Stimulated activated CD4-positive, alpha-beta T cell treated with anti-CD3 and anti-CD28 coated beads, Interleukin-1b, Interleukin-23, amount 100 ng/mL, for 4 hours (primary cell): ENCODE measurements at places on chromosomes 1 and 21.

DNA sequence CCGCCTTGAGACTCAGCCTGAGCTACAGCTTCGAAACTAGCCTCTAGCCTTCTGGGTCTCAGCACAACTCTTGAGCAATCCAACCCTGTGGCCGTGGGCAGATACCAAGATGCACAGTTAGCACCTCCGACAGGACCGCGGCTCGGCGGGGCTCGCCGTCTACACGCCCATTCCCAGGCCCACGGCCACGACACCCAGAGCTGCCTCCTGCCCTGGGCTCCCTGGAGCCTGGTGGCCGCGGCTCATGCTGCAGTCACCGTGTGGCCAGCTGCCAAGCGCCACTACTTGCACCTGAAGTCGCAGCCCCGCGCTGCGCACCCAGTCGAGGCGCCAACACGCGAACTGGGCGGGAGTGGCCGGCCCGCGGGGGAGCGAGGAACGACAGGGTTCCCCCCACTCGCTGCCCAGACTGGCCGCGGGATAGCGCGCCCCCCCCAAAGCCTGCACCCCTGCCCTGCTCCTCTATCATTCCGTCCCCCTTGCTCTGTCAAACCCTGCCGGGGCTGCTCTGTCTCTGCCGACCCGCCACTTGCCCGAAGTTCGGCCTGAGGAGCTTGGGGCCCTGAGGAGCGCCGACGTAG, 729 bp upstream of the CDCA8 start:
- DNase-seq, result no peak

GRCh38 chr1:238487931-238488330, 597.2 kb upstream of the ZP4 start:
- no peak for DNase-seq

- no peak for DNase-seq
These were observed 19.6 kb downstream of the SKI start for GRCh38 chr1:2247760-2248126.

DNA sequence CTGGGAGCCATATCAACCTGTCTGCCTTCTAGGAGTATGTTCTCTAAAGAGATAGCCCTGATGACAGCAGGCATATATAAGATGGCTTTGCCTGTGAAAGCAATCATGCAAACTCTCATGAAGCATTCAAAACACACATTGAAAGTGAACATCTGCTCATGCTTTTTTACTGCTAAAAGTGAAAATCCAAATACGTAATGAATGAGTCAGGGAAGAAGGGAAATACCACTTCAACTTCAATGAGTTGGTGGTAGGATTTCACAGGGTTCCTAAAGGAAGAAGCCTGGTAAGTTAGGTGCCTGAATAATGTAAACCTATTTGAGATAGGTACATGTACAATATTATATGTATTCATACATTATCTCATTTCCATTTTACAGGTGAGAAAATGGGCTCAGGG, 50.5 kb upstream of the SLFNL1 start:
- DNase-seq, result no peak

- DNase-seq, result no peak
These were observed 5.2 kb upstream of the VSIG8 start for GRCh38 chr1:159867664-159868026.

- DNase-seq, result no peak
These were observed 2.1 kb downstream of the PTGER3 start for GRCh38 chr1:71045463-71046028.

GRCh38 chr1:52436817-52437216, 32.4 kb downstream of the PRPF38A start:
- no peak for DNase-seq

DNA sequence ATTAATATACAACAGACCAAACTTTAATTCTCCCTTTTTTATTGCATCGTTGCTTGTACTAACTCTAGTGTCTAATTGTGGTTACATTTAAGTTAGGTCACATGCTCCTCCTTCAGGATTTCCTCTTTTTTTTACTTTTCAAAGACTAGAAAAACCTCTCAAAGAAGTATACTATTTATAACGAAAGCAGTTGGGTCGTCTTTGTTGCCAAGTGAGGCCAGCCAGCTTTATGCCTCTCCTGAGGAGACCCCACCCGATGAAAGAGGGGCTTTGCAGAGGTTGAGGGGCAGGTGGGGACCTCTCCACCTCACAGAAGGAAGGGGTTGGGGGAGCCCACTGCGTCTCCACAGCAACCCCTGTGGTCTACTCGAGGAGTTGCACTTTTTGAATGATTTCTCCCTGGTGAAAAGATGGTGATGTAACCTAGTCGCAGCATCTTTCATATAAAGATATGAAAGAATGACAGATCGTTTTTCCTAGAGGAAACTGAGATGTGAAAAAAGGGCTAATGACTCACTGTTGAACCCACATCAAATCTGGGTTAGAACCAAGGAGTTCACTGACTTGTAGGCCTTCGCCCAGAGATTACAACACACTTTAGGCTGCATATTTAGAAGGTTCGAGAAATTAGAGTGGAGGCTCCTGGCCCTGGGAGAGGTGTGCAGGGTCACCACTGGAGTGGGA, 6.4 kb downstream of the TGFB2 start:
- no peak for DNase-seq

GRCh38 chr1:87449348-87449963, 120.8 kb downstream of the LMO4 start:
- no peak for DNase-seq

GRCh38 chr1:119506941-119507340, at the start of gene HSD3B1:
HSD3B1 (plus strand) TSS chr1:119507210; CDS start chr1:119507477, 267 bp downstream.
- DNase-seq, result no peak

GRCh38 chr1:28354121-28354520, 15.4 kb upstream of the PHACTR4 start:
- no peak for DNase-seq

- DNase-seq, result no peak
These were observed 43.2 kb upstream of the ACTRT2 start for GRCh38 chr1:2977886-2978611.

GRCh38 chr1:107135463-107135862, 5.4 kb upstream of the NTNG1 start:
- DNase-seq, result no peak

- DNase-seq, result no peak
These were observed 7.4 kb downstream of the CD48 start for GRCh38 chr1:160704250-160704649.

DNA sequence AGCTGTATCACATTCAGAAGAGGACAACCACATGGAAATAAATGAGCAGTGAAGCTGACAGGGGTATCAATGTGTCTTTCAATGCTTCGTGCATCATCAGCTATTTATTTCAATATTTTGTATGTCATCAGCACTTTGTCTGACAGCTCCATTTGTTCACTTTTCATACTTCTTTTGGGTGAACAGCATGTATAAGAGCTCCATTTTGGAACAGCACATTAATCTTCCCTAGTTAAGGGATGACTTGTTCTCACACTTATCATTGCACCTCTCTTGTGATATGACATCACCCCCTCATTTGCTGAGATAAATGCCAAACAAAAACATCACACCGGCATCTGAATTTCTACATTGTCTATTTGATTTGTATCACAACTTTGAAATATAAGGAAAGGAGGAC, 190.6 kb upstream of the SAMSN1 start:
- no peak for DNase-seq

GRCh38 chr1:204254031-204254661, 40.4 kb upstream of the GOLT1A start:
- DNase-seq, result no peak

DNA sequence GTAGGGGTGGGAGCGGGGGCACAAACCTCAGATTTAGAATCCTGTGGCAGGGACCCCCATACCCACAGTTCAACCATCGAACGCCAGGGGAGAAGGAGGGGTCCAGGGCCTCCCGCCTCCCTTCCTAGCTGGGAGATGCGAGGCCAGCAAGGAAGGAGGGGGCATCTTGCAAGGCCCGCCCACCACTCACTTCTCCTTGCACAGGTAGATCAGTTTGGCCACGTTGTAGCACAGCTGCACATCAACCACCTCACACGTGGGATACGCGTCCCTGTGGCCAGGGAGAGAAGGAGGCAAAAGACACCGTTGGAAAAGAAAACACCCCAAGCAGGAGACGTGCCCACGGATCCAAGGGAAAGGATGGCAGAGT, 19.6 kb downstream of the TMEM63A start:
- no peak for DNase-seq

DNA sequence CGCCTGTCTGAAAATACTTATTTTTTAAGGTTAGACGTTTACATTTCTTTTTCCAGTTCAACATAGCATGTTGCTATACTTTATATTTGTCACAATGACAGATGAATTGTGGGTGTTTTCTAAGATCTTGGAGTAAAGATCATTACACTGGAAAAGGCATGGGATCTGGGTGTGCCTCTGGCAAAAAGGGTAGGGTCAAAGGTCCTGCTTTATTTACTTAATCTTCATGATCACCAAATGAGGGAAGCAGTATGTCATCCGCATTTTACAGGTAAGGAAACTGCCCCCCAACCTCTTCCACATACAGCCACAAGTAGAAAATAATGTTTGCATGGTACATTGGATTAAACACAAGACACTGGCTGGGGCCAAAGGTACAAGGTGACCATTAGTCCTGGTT, 12.5 kb upstream of the SMPDL3B start:
- DNase-seq, result no peak

DNA sequence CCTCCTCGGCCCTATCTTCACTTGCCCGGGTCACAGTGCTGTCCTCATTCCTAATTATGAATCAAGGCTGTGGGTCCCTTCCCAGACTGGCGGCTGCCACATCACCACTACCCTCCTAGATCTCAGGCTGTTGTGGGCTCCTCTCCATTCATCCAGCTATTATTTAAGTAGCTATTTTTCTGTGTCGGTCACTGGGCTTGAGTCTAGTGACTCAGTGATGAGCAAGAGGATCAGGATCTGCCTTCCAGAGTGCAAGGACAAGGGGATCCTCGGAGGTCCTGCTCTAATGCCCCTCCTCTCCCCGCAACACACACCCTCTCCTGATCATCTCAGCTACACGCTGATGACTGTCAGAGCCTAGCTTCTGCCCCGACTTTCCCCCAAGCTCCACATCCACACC, 34.1 kb downstream of the CDCP2 start:
- no peak for DNase-seq

- DNase-seq, result no peak
These were observed 23.0 kb downstream of the KNCN start for GRCh38 chr1:46528297-46528955.

GRCh38 chr21:32338209-32338921, 39.7 kb downstream of the MRAP start:
- no peak for DNase-seq

DNA sequence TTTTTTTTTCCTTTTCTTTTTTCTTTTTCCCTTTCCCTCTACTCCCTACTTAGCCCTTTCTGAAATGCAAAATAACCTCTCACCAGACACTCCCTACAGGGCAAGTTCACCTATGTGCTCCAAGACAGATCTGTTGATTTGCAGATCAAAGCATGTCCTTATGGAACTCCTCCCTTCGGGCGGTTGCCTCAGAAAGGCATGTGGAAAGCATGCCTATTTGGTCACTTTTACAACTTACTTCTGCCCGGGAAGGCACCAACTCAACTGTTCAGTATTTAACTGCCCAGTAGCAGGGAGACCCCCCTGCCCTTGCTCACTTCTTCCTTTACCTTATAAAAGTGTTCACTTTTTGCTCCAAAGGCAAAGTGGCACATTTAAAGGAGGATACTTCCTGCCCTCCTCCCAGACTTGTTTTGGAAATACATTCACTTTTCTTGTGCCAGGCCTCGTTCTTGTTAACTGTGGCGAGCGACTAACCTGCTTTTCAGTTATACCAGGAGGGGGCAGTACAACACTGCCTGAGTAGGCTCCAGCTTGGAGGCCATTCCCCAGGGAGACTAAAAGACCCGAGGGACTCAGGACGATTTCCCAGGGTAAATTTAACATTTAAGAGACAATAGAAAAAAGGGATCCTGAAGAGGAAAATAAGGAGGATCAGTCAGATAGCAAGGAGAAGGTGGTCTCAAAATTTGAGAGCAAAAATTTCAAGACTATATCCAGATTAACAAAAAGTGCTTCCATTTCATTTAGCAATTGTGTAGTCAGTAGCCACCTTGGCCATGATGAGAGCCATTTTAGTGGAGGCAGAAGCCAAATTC, 12.3 kb upstream of the SLAMF7 start:
- DNase-seq, result peak; percentile 53

DNA sequence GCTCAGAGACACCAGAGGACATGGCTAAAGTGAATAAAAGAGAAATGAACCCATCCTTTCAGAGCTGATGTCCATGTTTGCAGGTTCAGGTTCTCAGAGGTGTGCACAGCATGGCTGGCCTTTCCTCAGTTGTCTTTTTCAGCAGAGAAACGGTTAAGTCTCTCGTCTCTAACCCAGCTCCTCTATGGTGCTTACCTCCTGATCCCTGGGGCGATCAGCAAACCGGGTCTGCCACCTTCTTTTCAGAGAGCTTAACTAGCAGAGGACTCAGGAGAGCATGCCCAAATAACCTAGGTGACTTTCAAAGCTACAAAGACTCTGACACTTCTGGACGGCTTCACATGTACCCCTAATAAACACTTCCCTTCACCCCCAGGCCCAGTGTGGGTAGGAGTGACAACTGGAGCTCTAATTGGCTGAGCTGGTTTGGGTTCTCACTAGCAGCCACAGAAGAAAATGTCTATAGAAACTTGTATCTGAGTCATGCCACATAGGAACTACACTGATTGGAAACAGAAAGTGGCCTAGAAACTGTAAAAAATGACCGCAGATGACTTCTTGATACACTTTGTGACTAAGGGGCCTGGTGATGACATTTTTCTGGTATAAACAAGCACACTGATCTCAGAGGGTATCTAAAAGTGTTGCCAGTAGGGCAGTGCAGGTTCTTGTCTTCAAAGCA, at the start of gene AIM2:
AIM2 (minus strand) TSS at position 329 of the 682 bp plus-strand sequence. CDS start 3,267 bp downstream, outside the sequence.
- DNase-seq, result peak; percentile 41

DNA sequence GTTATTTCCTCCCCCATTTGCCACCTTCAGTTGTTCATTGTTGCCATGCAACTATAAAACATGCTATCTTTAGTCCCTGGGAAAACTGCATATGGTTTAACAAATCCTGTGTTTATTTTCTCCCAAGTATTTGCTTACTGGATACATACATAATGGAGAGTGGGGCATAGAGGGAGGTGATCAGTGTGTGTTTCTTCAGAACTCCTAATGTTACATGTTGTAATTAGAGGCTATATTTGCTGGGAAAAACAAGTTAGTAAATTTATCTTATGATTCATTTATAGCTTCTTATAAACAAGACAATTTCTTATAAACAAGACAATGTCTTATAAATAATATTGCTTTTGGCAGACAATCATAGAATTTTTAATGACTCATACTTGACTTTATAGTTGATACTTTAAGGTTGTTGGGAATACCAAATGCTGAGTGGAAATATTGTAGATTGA, 7.3 kb upstream of the GIPC2 start:
- no peak for DNase-seq

DNA sequence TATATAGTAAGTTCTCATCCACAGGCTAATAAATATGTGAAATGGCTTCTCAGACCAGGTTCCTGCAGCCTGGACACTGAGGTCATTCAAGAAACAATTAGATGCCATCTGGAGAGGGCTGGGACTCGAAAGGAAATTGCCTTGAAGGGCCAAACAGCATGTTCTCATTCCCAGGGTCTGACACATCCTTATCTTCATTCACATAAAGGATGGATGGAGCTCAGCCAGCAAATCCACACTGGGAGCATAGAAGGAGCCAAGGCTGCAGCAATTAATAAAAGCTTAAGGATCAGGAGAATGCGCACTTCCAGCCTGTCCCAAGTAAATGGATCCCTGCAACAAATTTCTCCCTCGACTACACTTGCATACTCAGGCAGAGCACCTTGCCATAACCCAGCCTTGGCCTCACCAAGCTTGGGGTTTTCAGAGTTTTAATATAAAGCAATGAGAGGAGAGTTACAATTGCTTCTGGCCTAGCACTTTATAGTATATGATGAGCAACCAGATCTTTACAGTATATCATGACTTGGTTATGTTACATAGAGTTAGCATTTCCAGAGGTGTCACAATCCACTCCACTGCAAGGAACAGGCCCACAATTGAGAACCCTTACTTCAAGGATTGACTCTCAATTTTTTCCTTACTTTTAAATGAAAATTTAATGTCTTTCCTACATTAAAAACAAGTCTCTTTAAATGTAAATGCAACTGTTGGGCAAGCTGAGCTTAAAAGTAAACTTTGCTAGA, 55.9 kb downstream of the BCAR3 start:
- no peak for DNase-seq
